ENCODE measurements at places on chromosomes 7 and 10.

DNA sequence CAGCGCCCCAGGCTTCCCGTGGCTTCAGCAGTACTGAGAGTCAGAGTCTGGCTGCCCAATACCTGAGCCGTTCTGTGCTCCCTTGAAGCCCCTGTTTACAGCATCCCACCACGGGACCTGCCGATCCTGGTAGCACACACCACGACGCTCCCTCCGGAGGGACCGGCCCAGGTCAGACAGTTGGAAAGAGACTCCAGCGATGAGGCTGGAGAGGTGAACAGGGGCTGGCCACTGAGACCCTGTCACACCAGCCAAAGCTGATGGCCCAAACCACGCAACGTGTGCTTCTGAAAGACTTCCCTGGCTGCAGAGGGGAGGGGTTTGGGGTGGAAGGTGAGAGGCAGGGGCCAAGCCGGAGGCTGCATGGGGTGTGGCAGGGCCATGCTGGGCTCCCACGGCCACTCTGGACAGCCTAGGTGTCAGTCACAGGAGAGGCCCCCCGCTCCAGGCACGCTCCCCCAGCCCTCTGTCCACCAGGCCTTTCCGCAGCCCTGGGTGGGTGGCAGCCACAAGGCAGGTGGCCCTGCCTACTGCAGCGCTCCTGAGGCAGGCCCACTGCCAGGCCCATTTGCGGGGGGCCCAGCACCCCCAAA is 140.2 kb upstream of the CHST15 start:
- DNase-seq, result no peak

GRCh38 chr10:110993024-110993693 is 73.8 kb downstream of the SHOC2 start:
- DNase-seq, result peak; percentile 46

DNA sequence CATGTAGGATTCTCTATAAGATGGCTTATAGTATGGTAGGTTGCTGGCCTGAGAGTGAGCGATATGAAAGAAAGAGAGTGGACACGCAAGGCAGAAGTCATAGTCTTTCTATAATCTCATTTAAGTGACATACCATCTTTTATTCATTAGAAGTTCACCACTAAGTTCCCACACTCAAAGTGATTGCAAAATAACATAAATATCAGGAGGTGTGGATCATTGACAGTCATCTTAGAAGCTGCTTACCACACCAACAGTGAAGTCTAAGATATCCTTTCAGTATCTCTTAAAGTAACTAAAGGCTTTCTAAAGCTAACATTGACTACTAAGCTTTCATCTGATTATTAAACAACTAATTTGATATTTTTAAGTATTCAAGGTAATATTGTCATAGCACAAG is 36.9 kb upstream of the GNAI1 start:
- DNase-seq, result no peak

DNA sequence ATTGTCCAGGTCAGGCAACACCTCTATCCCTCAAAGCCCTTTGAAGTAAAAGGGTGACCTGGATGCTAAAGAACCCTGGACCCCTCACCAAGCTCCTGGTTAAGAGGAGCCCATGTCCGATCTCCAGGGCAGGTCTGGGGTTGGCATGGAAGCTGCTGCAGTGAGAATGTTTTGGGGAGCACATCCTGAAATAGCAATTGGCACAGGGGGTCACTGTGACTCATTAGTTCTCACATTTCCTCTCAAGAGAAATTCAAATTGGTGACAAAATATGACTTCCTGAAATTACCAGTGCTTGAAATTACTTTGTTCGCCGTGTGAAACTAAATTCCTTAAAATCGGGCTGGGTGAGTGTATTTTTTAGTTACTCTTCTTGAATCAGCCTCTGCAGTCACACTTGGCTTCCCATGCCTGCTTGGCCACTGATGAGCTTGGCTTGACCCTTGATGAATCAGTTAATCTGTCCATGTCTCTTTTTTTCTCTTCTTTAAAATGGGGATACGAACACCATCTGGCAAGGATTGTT is 18.8 kb upstream of the ARHGAP22 start:
- DNase-seq, result no peak

DNA sequence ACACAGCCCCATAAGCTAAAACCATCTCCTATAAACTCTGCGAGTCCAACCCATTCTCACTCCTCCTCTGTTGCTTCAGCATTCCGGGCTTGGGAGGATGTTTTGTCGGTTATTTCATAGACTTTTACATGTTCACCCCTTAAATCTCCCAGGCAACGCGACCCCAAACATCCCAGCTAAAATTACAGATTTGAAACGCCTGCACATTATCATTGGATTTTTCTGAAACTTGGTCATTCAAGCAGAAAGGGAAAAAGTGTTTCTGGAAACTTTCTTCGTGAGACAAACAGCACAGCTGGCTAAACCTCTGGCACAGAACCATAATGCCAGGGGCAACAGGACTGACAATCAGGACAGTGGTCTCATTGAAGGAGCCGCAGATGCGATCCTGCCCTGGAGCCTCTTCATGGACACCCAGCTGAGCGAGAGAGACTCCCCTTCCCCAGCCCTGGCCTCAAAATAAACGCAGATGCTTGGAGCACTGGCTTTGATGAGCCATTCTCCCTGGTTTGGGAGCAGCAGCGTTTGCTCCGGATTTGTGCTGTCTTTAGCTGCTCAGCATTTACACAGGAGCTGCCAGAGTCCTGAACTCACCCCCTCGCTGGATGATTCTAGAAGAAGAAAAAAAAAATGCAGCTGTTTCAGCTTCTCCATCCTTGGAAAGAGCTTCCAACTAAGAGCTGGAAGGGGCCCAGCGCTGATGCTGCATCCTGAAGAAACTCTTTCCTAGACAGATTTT is 30.1 kb downstream of the AFAP1L2 start:
- no peak for DNase-seq

DNA sequence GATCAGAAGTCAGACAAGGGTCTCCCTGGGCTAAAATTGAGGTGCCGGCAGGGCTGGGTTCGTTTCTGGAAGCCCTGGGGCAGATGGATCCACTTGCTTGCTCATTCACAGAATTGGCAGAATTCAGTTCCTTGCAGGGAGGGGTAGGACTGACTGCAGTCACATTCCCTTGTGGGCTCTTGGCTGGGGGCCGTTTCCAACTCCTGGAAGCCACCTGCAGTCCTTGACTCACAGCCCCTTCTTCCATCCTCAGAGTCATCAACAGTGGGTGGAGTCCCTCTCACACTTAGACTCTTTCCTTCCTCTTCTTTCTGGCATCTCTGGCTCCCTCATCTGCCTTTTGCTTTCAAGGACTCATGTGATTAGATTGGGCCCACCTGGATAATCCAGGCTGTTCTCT is 54.6 kb upstream of the NANOS1 start:
- DNase-seq, result no peak

DNA sequence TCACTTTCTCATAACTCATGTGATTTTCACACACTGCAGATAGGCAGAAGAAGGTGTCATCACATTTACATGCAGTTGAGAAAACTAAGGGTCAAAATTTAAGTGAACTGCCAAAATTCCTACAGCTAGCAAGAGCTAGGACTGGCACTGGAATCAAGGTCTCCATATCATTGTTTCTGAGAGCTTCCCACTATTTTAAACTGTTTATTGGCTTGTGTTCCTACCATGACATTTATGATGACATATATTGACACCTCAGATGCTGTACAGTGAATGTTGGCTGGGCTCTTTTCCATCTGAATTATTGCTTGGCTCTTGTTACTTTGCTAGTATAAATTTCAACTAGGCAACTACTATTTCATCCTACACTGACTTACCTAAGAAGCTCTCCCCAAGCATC is 2.0 kb downstream of the THSD7A start:
- no peak for DNase-seq

- DNase-seq, result no peak
Observed at GRCh38 chr10:69774596-69774995, 27.1 kb upstream of the COL13A1 start.

All from activated CD8-positive, alpha-beta memory T cell treated with anti-CD3 and anti-CD28 coated beads, Interleukin-2, amount 10 ng/mL, durations not matched to agents 7 days and 5 days (primary cell).